ENCODE measurements at places on chromosomes 4 and X.
A peak's percentile ranks its signal among the peaks of the same experiment; 100 is the strongest.

GRCh38 chr4:154425514-154425913 is 66.1 kb downstream of the DCHS2 start:
- no peak for DNase-seq

DNA sequence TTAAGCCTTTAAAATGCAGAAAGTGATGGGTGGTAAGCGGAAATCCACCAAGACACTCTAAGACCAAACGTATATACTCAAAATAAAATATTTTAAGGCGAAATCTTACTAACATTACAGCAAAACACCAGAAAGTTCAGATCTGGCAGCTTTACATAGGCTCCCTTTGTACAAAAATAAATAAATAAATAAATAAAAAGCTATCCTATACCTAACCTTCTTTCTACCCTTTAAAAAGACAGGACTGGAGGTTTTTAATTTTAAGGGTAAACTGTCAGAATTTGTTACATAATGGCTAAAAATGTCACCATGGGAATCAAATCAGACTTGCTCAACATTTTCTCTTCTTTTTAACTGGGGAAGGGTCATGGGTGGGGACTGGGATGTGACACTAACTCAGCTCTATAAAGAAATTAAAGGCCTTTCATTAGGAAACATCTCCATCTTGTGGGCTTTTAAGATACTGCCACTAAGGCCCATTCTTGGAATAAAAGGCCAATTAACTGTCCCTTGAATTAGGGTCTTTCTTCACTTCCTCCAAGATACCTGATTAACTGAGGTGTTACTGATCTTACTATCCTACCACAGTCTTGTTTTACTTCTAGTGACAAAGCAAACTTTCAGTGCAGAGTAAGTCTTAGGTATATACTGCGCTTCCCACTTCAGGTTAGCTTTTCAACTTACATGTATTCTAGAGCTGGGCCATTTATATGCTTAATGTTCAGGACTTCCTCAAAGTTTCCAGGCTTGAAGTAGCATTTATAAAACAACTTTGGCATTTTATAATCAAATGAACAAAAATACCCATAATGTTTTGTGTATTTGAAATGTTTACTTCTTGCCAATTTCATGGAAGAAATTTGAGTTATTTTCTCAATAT is 13.3 kb downstream of the HNRNPD start:
- DNase-seq, result no peak

- no peak for DNase-seq
Measured at GRCh38 chrX:136159611-136160025, 12.3 kb downstream of the FHL1 start.

DNA sequence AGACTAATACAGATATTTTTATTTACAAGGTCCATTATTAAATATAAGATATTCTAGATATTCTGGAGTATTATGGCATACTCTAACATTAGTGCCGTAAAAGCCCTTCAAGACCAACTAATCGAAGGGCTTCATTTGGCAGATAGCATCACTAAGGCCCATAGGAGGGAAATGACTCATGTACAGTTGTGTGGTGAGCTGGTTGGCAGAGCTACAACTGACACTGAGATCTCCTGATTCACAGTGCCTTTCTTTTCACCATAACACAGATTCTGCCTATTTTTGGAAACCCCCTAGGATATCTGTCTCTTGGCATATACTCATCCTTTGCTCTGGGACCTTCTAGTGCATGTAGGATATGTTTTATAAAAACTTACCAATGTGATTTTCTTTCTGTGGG is 201.7 kb upstream of the AFF2 start:
- no peak for DNase-seq

DNA sequence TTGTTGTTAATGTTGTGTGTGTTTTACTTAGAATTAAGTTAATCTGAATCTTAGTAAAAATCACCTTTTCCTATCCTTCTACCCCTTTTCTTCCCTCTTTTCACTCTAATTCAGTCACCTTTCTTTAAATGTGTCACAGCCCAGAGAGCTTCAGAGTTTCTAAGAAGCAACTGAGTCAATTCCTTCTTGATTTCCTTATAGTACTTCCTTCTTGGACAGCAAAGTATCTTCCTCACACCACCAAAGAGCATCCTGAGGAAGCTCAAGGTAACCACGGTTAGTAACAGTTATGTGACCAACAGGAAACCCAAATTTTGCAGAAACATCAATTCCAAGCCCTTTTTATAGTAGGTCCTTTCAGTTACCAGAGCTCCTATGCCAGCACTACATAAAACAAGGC is 243.2 kb upstream of the BMP3 start:
- DNase-seq, result no peak

DNA sequence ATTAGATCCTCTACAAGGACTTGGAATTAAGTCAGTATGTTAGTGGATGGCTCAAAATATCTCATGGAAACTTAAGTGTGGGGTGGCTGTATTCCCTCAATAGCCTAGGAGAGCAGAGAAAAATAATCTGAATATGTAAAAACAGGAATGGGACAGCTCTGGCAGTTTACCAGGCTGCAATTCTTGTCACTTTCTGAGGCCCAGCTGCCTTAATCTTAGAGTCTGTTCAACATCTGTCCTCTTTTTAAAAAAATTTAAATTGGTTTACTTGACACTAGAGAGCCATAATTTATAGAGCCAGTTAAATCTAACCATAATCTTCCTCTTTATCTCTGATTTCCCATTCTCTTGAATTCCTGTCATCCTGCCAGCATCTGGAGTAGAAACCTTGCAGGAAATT is 109.2 kb upstream of the CXCL13 start:
- no peak for DNase-seq

DNA sequence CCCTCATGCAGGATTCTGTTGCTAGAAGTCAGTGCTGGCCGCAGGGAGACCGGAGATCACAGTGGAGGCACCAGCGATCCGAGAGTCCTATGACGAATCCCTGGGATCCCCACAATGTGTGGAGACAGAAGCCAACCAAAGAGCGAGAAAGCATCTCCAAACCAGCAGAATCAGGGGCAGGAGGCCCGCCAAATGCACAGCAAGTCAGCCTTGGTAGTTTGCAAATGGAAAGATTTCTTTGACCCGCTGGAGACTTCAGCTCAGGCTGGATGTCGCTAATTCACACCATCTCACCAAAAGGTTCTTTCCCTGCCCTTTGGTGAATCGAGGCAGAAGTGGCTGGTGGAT is 505 bp upstream of the PKD2 start:
- no peak for DNase-seq

- DNase-seq, result no peak
Measured at GRCh38 chrX:83845397-83845796, 15.5 kb upstream of the CYLC1 start.

DNA sequence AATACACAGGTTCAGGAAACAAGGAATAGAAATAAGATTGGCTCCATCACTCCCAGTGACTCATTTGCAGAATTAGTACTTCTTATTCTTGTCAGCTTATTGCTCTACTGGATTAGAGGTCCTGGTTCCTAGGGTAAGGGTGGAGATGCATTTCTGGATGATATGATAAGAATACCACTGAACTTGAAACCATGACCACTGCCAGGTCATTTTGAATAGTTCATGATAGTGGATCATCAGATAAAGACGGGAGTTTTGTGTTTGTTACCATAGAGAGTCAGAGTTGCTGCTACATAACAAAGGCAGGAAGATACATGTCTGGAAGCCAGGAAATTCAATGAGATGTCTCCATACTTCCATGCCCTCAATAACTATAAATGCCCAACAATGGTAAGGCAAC is 109.2 kb upstream of the FAT1 start:
- no peak for DNase-seq

- DNase-seq, result no peak
Measured at GRCh38 chr4:24863799-24864198, 49.0 kb downstream of the CCDC149 start.

- peak; percentile 71 for DNase-seq
Measured at GRCh38 chr4:1726146-1726934, 5.0 kb downstream of the TACC3 start.

DNA sequence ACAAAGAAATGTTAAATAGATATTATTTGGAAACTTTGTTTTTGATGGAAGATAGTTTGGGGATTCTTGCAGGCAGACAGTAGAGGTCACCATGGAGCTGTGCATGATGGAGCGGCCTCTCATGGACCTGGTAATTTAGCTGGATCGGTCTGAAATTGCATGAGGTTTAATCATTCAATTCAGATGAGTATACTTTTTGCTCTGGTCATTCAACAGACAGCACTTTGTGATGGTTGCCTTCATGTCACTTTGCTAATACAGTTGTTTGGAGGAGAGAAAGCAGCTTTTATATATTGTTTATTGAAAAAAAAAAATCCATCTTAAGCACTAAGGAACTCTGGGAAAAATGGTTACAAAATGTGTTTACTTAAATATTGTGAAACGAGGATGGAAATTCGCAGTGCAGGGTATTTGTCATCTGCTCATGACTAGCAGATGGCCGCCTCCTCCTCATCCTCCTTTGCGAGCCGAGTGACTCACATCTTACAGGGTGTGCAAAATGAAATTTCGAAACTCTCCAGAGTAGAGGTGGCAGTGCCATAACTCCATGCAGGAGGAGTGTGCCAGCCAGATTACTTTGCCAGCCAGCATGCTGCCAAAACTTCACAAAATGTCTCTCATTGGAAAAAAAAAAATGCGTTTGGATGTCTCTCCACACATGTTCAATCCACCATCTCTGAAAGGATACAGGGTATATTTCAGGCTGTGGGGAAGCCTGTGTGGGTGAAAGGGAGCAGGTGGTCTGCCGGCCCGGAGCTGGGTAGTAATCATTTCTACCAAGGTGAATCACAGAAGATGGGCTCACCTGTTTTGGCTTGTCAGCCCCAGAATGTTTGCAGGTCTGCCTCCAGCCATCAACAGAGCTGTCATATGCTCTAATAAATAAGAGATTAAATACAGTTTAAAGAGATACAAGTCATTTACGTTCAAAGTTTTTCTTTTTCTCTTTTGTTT is 314.9 kb upstream of the DIPK2B start:
- DNase-seq, result no peak

Measured in stimulated activated CD8-positive, alpha-beta memory T cell treated with anti-CD3 and anti-CD28 coated beads, Interleukin-12 subunit alpha, Interleukin-12 subunit beta, amount 100 ng/mL, for 4 hours (primary cell).